ENCODE measurements at places on chromosomes 12 and 14. TPM values are rescaled to one million over a fixed set of nuclear protein-coding genes. Genes with fewer than 3 reads are reported as not detected.

CYP27B1 gene
- 0.26 TPM for total RNA-seq

CCDC175 gene
- total RNA-seq: not detected

SLC16A7 gene
- 3.3 TPM for total RNA-seq

IFT81 gene
- 9.5 TPM for total RNA-seq

BDKRB1 gene
- total RNA-seq: not detected

PA2G4 gene
- 132 TPM for total RNA-seq

LRRC10 gene
- not detected for total RNA-seq

OASL gene
- 0.11 TPM for total RNA-seq

KRT1 gene
- total RNA-seq: not detected

PMEL gene
- total RNA-seq: 0.60 TPM

ENO2 gene
- 1.1 TPM for total RNA-seq

LBHD2 gene
- total RNA-seq: not detected

STXBP6 gene
- total RNA-seq: 17.8 TPM

ADAM21 gene
- under 0.01 TPM for total RNA-seq

MGP gene
- 193 TPM for total RNA-seq

NID2 gene
- 62.4 TPM for total RNA-seq

ZDHHC22 gene
- total RNA-seq: not detected

HOXC13 gene
- not detected for total RNA-seq

SMIM41 gene
- not detected for total RNA-seq

PPP1R1A gene
- total RNA-seq: not detected

LMNTD1 gene
- total RNA-seq: not detected

C1QL4 gene
- not detected for total RNA-seq

FOXG1 gene
- total RNA-seq: not detected

BDKRB2 gene
- total RNA-seq: under 0.01 TPM

KRT74 gene
- not detected for total RNA-seq

MSI1 gene
- total RNA-seq: not detected

CDCA3 gene
- 2.7 TPM for total RNA-seq

CLEC9A gene
- total RNA-seq: not detected
